ENCODE measurements at places on chromosomes 11 and 22.

GRCh38 chr11:134505125-134505524 lies 93.1 kb upstream of the B3GAT1 start:
- H3K27me3 ChIP-seq: no peaks in the 10 kb centered on the region
- H3K4me1 ChIP-seq: no peaks in the 10 kb centered on the region
- peak; percentile 19 for DNase-seq
- no peaks in the 10 kb centered on the region for H3K36me3 ChIP-seq
- no peak overlapping the region for H3K27ac ChIP-seq

DNA sequence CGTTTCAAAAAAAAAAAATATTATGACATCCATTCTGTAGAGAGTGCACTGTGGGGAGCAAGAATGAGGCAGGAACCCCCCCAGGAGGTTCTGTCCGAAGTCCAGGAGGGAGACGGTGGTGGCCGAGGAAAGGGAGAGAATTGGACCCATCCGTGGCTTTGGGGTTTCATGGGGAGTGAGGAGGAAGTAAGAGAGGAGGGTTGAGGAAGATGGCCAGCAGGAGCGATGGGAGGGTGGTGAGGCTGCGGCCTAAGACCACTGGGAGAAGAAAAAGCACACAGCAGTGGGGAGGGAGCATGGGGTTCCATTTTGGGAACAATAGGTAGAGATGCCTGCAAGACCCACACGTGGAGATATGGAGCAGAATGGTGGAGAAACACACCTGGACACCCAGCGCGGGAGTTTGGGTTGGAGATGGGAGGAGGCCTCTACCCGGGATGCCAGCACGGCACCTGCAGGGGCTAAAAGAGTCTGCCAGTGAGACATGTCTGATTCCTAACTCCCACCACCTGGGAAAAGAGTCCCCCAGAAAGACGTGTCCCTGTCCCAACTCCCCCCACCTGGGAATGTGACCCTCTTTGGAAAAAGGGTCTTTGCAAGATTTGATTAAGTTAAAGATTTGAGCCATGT lies 72.5 kb upstream of the SHANK2 start:
- H3K4me1 ChIP-seq: no peaks in the 10 kb centered on the region
- H3K4me3 ChIP-seq: no peak overlapping the region
- H3K27me3 ChIP-seq: no peaks in the 10 kb centered on the region

- H3K4me3 ChIP-seq: no peak overlapping the region
- H3K4me1 ChIP-seq: no peaks in the 10 kb centered on the region
- no peaks in the 10 kb centered on the region for H3K27me3 ChIP-seq
- DNase-seq: no peak
- no peaks in the 10 kb centered on the region for H3K36me3 ChIP-seq
- no peak overlapping the region for H3K27ac ChIP-seq
These were observed 4.4 kb upstream of the MS4A10 start for GRCh38 chr11:60780774-60781173.

DNA sequence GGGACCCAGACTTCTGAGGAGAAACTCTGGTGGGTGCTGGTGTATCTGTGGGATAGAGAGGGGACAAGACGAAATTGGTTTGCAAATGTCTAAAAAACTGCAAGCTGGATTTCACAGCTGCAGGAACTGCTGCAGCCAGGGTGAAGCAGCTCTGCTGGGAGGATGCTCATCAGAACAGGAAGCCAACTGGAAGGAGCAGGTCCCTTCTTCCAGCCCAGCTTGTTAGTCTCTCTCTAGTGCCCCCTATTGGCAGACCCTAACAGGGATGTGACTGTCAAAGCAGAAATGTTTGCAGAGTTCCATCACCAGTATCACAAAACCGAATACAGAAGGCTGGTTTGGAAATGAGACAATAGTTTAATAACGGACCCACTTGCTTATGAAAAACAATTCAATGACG lies 74.8 kb upstream of the SLC22A12 start:
- DNase-seq: no peak
- no peaks in the 10 kb centered on the region for H3K27me3 ChIP-seq
- no peak overlapping the region for H3K4me3 ChIP-seq
- no peaks in the 10 kb centered on the region for H3K4me1 ChIP-seq
- no peaks in the 10 kb centered on the region for H3K36me3 ChIP-seq

DNA sequence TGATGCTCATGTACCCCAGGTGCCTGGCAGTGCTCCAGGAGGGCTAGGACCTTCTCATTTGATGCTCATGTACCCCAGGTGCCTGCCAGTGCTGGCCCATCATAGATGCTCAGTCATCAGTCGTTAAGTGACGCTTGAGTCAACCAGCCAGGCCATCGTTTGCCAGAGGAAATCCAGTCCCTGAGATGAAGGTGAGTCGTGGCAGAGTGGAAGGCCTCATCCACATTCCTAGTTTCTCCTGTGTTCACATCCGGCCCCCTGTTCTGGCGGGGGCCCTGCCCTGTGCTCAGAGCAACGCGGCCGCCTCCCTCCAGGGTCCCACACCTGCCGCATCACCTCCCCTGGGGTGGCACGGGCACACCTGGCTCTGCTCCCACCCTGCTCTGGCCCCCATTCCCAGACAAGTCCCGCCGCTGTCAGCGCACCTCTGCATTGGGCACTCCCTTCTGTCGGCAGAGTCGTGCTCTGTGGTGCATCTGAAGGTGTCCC lies 279.9 kb downstream of the BRD1 start:
- H3K27me3 ChIP-seq: no peaks in the 10 kb centered on the region
- H3K36me3 ChIP-seq: no peaks in the 10 kb centered on the region
- peak; percentile 58 for DNase-seq
- H3K4me3 ChIP-seq: no peak overlapping the region
- no peak overlapping the region for H3K27ac ChIP-seq
- no peaks in the 10 kb centered on the region for H3K4me1 ChIP-seq

DNA sequence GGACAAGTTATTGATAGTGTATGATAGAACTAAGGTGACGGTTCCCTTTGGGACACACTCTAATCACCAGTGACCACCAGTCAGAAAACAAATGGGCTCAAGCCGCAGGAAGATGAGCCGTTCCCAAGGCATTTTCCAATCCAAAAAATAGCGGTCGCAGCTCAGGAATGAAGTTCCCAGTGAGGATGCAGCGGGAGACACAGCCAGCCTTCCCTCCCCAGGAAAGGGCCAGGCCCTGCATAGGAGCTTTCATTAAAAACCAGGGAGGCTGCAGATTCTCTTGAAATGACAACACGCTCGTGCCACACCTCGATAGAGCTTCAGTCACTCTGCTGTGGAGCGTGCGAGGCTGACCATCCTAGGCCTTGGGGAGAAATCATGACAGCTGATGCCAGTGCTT lies 65.8 kb upstream of the WNT7B start:
- no peaks in the 10 kb centered on the region for H3K27me3 ChIP-seq
- no peaks in the 10 kb centered on the region for H3K36me3 ChIP-seq
- peak; percentile 30 for DNase-seq
- H3K27ac ChIP-seq: no peak overlapping the region

DNA sequence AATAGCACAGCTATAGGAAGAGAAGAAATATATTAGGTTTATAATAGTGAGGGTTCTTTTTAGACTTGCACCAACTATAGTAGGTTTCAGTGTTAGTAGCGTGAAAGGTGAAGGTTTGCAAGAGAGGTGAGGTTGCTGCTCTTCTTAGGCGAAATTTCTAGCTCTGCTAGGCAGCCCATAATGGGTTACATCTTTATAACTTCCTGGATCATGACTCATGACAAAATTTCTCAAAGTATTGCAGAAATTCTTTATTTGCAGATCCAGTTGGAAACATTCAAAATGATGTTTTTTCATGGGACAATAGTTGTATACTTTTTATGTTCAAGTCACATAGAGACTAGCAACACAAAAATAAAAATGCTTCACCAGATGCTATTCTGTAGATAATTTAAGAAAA lies 260.0 kb downstream of the SOX6 start:
- H3K27me3 ChIP-seq: no peaks in the 10 kb centered on the region
- H3K36me3 ChIP-seq: no peaks in the 10 kb centered on the region
- no peaks in the 10 kb centered on the region for H3K4me1 ChIP-seq

DNA sequence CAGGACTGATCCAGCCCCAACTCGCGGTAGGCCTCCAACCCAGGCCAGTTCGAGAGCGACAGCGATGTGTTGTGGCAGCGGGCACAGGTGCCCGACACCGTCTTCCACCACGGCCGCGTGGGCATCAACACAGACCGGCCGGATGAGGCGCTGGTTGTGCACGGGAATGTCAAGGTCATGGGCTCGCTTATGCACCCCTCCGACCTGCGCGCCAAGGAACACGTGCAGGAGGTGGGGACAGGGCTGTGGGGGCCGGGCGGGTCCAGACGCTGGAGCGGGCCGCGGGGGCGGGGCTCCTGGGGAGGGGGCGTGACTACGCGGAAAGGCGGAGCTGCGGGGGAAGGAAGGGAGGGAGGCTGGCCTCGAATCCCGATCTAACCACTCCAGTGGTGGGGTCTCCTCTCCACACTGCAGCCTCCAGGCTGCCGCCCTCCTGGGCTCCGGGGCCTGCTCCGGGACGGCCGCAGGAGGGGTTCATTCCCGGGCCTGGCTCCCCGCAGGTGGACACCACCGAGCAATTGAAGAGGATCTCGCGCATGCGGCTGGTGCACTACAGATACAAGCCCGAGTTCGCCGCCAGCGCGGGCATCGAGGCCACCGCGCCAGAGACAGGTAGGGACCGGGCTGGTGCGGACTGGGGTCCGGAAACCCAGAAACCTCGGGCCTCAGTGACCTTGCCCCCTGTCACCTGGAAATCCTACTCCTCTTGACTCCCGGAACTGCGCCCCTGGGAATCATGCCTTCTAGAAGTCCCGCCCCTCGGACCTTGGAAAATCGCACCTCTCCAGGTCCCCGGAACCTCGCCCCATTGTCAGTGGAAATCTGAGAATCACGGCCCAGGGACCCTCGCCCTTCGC lies 14.9 kb downstream of the TMEM258 start:
- no peaks in the 10 kb centered on the region for H3K4me1 ChIP-seq
- no peak for DNase-seq
- H3K36me3 ChIP-seq: no peaks in the 10 kb centered on the region
- H3K4me3 ChIP-seq: no peak overlapping the region

DNA sequence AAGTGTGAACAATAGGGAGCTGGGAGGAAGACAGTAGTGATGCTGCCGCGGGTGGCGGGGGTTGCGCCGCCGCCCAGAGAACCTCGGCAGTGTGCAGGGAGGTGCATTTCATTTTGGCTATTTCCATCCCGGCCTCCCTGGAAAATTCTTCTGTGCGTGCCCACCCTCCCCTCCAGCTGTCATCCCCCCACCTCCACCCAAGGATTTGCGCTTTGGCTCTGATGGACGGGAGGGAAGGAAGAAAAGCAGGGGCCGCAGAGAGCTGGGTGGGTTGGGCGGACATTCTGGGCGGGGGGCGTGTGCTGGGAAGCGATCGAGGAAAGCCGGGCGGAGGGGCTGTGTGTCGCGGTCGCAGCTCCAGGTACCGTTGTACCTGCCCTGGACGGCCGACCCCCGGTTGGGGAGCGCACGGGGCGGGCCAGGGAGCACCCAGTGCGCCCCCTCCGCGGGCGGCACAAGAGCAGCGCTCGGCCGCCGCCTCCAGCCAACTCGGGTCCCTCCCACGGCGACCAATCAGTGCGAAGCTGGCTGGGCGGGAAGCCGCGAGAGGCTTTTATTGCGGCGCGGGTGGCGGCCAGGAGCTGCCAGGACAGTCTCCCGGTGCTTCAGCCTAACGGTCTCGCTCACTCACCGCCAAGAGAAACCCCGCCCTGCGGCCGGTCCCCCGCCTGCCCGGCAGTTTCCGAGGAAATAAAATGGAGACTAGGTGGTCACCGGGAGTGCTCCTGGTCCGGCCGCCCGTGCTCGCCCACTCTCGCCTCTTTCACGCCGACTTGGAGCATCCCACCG lies 1.6 kb downstream of the NCAM1 start:
- no peak overlapping the region for H3K27ac ChIP-seq
- no peaks in the 10 kb centered on the region for H3K27me3 ChIP-seq
- peak; percentile 63 for DNase-seq

DNA sequence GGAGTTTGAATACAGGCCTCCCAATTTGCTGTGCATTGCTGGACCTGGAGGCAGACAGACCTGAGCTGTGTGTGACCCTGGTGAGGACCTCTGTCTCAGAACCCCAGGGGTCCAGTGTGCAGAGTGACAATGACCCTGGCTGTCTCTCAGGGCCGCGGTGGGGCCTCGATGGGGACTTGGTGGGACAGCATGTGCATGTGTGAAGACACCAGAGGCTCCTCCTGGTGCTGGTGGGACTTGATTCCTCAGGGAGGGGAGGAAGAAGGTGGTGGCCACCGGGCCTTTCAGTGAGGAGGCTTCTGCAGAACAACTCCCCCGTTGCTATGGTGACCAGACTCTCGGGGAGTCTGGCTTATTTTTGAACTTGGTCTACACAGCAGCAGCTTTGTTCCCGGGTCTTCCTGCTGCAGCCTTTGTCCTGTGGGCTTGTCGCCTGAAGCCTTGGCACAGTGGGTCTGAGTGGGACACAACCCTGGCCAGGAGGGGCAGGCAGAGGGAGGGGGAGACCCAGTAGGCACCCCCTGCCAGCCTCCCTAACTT lies 35.3 kb downstream of the MCM5 start:
- H3K4me1 ChIP-seq: no peaks in the 10 kb centered on the region
- H3K36me3 ChIP-seq: no peaks in the 10 kb centered on the region
- no peaks in the 10 kb centered on the region for H3K27me3 ChIP-seq
- DNase-seq: no peak
- no peak overlapping the region for H3K4me3 ChIP-seq

DNA sequence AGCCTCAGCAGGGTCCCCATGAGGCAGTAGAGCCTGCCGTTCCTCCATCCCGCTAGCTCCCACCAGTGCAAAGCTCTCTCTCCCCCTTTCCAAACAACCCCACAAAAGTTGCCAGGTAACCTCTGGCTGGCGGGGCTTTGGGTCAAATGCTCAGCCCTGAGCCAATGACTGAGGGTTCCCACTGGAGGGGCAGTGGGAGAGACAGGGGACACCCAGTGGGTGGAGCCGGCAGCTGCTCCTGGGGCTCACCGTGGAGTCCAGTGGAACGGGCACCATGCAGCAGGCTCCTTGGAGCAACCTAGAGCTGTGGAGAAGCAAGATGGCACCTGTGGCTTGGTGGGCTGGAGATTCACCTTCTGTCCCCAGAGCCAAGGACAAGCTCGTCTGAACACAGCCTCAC lies 25.0 kb upstream of the PPARA start:
- H3K4me3 ChIP-seq: no peak overlapping the region
- DNase-seq: no peak
- H3K4me1 ChIP-seq: no peaks in the 10 kb centered on the region
- H3K36me3 ChIP-seq: no peaks in the 10 kb centered on the region

- no peak overlapping the region for H3K4me3 ChIP-seq
- no peak for DNase-seq
- H3K36me3 ChIP-seq: no peaks in the 10 kb centered on the region
- no peaks in the 10 kb centered on the region for H3K27me3 ChIP-seq
- no peak overlapping the region for H3K27ac ChIP-seq
These were observed 121.1 kb downstream of the KCNC1 start for GRCh38 chr11:17855531-17856290.

DNA sequence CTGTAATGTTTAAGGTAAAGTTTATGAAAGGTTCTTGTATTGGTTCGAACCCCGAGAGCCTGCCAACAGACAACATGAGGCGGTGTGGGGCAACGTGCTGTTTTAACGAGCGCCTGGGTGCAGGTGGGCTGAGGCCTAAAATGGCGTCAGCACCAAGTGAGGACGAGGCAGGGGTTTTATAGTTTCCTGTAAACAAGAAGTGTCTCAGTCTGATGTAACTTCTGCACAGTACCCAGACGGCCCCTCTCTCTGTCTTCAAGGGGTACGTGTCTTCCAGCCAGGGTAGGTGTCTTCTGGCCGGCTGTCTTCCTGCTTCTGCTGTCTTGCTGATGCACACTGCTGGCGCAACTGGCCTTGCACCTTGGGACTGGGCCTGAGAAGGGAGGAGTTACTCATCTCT lies 2.7 kb downstream of the PPFIBP2 start:
- H3K4me1 ChIP-seq: peaks cover 3% of the 10 kb centered on the region
- H3K4me3 ChIP-seq: no peak overlapping the region
- H3K27me3 ChIP-seq: no peaks in the 10 kb centered on the region
